ENCODE measurements at places on chromosomes 3 and 15.
A peak's percentile ranks its signal among the peaks of the same experiment; 100 is the strongest.

- no peak for DNase-seq
These were observed 373.4 kb downstream of the OCA2 start for GRCh38 chr15:27725731-27726130.

DNA sequence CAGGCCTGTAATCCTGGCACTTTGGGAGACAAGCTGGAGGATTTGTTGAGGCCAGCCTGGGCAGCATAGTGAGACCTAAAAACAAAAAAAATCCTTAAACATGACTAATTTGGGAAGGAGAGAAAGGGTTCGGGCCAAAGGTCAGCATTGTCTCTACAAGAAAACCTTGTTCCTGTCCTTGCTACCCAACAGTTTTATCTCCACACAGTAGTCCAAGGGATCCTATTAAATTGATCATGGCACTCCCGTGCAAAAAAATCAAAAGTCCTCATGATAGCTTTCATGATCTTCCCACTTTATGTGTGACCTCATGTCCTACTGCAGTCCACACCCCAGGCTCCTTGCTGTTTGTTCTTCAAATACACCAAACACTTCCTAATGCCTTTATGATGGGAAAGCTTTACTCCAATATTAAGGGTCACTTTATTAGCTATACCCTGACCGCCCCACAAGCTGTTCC is 4.2 kb downstream of the RPL15 start:
- no peak for DNase-seq

GRCh38 chr3:197298341-197298944 is at the start of gene DLG1:
Gene DLG1, minus strand, starts transcription at chr3:197298612. Its CDS starts 1,408 bp downstream, at chr3:197297204.
- DNase-seq: peak; percentile 87

- no peak for DNase-seq
These were observed 5.8 kb upstream of the HES1 start for GRCh38 chr3:194130188-194130587.

- no peak for DNase-seq
These were observed 127.4 kb downstream of the B3GALNT1 start for GRCh38 chr3:160977773-160978172.
